CD4-positive, alpha-beta T cell treated with Interleukin-15 for 1 hour (primary cell): ENCODE measurements at places on chromosomes 11 and 22.

DNA sequence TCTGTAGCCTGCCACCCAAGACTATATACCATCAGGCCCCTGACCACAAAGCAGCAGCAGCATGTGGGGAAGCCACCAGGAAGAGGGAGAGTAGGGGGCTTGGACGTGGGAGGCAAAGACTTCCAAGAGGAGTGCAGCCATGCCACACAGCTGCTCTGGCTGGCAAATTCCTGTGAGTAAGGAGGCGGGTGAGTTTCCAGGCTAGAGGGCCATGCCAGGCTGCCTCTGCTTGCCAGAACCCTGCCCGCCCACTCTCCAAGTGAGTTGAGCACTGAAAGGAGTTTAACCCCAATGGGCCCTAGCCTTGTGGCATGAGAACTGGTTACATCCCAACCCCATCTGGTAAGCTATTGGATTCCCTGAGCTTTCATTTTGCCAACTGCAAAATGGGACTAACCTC is 4.7 kb upstream of the DGAT2 start:
- DNase-seq, result no peak

DNA sequence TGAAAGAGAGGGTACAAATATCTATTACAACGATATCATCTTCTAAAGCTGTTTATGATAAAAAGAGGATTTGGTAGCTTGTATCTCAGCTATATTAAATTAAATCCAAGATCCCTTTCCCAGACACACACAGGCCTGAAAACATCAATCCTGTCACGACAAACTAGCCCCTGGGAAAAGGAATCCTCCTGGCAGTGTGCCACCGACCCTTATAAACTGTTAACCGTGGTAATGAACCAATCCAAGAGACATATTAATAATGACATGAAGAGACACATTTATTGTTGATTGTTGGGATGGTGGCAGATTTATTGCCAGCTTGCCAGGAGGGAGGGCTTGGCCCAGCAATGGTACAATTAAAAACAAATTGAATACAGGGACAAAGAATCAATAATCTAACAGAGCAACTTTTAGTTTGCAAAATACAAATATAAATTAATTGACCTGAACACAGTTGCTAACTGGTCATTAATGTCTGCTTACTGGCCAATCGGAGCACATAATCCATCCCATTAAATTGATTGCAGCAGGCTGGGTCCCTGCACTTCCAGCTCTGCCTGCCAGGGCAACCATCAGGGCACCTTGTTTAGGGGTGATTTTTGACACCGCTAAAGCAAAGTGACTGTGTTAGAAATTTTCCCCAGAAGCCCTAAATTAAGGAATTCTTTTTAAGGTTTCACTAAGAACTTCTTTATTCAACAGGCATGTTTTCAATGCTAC is 887.6 kb downstream of the OPCML start:
- no peak for DNase-seq

DNA sequence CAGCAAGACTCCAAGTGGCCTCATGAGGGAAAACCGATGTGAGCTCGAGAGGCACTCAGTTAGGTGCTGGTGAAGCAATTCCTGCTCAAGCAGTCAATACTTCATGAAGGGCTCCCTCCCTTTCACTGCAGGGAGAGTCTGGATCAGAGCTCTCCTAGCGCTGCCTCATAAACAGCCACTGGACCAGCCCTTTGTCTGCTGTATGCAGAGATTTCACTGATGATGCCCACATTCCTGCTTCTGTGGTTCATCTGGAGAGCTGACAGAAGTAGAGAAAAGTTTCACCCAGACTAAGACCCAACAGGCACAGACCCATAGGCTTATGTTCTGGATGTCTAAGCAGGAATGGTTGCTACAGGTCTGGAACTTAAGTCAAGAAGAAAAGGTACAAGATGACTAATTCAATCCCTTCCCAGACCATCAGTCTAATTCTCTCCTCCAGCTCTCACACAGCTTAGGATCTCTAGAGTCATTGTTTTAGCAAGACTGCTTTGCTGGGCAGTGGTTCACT is 4.0 kb downstream of the UCP2 start:
- DNase-seq, result no peak

DNA sequence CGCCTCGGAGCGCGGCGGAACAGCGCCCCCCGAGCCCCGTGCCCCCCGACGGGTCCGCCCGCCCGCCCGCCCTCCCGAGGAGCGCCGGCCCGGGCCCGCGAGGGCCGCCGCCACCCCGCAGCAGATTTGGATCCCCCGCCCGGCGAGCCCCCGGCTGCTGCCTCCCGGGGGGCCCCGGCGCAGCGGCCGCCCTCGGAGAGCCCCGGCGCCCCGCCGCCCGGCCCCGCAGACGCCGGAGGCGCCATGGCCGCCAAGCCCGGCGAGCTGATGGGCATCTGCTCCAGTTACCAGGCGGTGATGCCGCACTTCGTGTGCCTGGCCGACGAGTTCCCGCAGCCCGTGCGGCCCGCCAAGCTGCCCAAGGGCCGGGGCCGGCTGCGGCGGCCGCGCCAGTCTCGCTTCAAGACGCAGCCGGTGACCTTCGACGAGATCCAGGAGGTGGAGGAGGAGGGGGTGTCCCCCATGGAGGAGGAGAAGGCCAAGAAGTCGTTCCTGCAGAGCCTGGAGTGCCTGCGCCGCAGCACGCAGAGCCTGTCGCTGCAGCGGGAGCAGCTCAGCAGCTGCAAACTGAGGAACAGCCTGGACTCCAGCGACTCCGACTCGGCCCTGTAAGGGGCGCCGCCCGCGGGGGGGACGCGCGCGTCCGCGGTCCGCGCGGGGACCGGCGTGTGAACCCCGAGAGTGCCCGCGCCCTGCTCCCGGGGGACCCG is 380 bp downstream of the C11orf96 start:
- DNase-seq, result no peak

- no peak for DNase-seq
These were observed 112.0 kb upstream of the TTC12 start for GRCh38 chr11:113202431-113202830.

- DNase-seq, result no peak
These were observed 132.4 kb downstream of the RBFOX2 start for GRCh38 chr22:35896111-35896705.

- DNase-seq, result no peak
These were observed 99.7 kb upstream of the VPREB1 start for GRCh38 chr22:22144858-22145257.

GRCh38 chr11:65559951-65560537 is 1.9 kb upstream of the LTBP3 start:
- no peak for DNase-seq

DNA sequence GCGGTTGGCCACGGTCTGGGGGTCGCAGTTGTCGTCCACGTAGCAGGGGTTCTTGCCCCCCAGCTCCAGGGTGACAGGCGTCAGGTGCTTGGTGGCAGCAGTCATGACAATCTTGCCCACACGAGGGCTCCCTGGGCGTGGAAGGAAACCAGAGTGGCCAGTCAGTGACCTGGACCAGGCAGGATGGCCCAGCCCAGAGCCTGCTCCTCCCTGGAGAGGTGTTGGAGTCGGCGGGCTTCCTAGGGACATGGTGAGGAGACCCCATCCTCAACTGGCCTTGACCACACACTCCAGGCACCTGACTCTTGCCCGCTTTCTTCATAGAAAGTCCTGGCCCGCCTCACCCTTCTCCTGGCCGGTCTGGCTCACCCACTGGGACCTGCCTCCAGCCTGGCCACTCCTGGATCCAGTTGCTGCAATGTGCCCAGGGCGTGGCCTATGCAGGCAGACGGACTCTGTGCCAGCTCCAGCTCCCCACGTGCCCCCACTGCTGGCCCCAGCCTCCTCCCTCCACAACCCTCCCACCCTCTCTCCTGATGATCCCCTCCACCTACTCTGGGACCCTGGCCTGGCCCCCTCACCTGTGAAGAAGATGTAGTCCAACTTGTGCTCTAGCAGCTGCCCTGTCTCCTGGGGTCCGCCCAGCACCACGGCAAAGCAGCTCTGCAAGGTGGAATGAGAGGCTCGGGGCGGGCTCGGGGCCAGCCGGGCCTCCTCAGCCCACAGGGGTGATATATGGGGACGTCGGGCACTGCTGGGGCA is 8.7 kb downstream of the ALDH3B2 start:
- DNase-seq, result no peak

DNA sequence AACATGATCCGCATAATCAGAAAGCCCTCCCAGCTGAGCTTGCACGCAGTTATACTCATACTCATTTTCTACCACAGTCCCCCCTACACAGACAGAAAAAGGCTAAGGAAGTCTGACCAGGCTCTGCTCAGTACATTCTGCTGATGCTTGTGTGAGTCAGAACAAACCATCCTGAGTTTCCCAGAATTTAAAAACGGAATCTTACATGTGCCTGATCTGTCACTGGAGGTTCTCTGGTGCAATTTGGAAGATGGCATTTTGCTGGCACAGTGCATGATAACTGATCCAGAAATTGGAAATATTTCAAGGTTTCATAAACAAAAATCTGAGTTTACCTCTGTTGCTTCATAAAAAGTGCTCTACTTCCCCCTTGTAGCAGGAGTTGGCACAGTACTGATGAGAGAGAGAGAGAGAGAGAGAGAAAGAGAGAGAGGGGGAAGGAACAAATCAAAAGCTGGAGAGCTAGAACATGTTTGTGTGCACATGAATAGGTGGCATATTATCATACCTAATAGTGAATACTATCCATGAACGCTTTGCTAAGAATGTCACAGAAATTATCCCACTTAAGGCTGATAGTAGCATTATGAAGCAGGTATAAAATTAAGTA is 1085.3 kb downstream of the DLG2 start:
- DNase-seq, result no peak

- DNase-seq, result no peak
These were observed 91.0 kb downstream of the CCDC83 start for GRCh38 chr11:85946221-85946620.

GRCh38 chr22:22061085-22062077 is 78.8 kb upstream of the TOP3B start:
- no peak for DNase-seq

GRCh38 chr11:559020-559620 is 1.4 kb downstream of the LMNTD2 start:
- DNase-seq, result no peak

- DNase-seq, result no peak
These were observed 5.4 kb downstream of the LINC01488 start for GRCh38 chr11:69486773-69487291.

DNA sequence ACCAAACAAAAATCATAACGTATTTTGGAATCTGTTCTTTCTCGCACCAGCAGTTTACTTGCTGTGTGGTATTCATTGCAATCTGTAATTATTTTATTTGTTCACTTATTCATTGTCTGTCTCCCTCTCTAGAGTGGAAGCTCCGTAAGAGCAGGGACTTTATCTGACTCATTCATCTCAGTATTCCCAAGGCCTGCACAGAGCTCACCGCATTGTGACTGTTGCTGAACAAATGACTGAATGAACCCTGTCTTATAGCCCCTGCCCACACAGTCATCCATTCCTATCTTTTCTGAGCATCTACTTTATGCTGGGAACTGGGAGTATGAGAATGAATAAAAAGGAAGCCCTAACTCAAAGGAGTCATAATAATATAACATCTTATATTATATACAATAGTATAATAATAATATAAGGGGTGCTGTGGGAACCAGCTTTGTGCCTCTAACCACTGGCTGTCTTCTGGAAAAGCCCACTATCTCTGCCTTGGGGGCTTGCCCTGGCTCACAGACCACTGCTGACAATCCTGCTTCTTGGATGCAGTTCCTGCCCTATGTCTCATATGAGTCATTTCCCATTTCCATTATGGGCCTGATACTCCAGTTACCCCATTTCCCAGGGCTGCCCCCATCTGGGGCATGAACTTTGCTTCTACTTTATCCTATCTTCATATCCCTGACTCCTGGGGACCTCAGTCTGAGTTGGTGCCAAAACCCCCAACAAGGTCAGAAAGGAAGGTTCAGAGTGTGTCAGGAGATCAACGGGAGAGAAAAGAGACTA is 11.0 kb downstream of the XRRA1 start:
- DNase-seq, result no peak

DNA sequence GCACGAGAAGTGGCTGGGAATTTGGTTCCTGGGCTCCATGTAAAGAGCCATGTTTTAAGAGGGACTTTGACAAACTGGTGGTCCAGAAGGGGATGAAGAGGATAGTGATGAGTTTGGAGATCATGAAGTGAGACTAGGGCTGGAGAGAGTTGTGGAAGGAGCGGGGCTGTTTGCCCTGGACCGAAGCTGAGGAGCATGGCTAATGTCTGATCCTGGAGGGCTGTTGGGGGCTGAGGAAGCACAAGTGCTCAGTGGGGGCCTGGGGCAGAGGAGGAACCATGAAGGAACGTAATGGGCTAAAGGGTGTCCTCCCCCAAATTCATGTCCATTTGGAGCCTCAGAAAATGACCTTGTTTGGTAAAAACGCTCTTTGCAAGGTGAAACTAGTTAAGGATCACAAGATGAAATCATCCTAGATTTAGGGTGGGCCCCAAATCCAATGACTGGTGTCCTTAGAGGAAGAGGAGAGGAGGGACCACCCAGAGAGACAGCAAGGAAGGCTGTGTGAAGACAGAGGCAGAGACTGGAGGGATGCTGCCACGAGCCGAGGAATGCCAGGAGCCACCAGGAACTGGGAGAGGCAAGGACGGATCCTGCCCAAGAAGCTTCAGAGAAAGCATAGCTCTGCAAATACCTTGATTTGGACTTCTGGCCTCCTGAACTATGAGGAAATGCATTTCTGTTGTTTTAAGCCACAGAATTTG is 107.3 kb upstream of the LMO1 start:
- DNase-seq, result no peak

DNA sequence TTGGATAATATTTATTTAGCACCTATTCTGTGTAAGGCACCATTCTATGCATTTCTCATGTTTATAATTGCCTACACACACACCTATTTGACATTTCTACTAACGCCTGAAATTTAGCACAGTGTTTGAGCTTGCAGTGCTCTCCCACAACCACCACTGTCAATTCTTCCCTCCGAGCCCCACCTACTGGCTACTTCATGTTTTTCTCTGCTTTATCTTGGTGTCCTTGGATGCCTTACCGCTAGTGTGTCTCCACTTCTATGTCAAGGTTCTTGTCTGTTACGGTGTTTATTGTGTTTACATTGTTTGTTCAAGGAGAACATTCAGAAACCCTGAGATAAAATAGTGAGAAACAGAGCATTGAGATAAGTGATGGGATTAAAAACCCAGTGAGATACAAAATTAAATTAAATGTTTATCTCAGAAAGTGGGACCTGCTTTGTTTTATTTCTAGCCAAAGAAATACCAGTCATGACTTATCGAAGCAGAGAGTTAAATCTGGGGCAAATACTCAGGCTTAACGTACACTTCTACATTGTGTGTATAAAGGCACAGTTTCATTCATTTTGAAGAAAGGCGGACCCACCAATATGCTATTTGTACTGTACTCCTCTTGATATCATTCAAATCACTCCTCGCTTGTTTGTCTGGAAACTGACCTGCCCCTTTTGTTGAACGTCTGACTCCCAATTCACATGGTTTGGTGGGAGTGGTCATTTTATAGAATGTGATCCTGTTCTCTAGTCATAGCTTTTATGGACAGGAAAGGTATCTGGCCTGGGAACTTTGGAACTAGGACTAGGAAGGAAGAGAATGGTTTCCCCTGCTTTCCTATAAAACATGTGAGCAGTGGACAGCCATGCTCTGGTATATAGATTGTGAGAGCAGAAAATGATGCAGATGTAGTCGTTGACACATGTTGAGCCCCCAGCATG is 39.2 kb upstream of the SLC36A4 start:
- DNase-seq, result no peak

GRCh38 chr11:78020246-78020645 is 2.8 kb downstream of the KCTD14 start:
- DNase-seq, result no peak
